ENCODE measurements at places on chromosomes 7 and 10. TPM values are rescaled to one million over a fixed set of nuclear protein-coding genes. Genes with fewer than 3 reads are reported as not detected.

Gene PTF1A
- total RNA-seq = not detected

Gene IMMP2L
- total RNA-seq = 22.6 TPM

Gene SEMA3D
- total RNA-seq = 3.4 TPM

Gene WASHC2A
- 27.1 TPM for total RNA-seq

Gene SPDYE2
- not detected for total RNA-seq

DNA sequence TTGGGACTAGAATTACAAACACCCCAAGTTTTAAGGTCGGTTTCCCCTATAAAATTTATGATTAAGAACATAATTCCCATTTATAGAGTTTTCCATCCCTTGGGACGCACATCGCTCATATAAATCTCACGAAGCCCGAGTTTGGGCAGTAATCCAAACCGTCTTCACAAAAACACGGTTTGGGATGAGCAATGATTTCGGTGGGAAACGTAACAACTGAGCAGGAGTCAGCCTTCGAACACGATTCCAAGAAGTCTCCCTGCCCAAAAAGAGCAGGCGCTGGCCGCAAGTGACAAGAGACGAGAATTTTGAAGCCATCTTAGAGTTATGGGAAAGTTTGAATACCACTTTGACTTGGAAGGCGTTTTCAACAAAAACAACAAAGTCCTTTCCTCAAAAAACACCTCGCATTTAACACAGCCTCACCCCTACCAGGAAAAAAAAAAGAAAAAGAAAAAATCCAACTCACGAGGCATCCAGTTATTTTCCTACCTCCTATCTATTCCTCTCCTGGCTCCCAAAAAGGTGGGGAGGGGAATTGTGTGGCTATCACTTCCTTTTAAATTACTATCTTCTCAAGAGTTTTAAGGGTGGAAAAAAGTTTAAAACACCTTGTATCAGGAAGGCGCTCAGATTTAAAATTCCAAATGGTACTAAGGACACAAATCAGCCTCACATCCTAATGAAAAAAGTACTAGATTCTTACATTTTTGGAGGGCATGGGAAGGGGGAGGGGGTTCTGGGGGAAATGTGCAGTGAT lies 1.6 kb downstream of the SEPHS1 start:
- DNase-seq = peak; percentile 35

- DNase-seq = no peak
Observed at GRCh38 chr10:32957341-32958084, 517 bp downstream of the ITGB1 start.

DNA sequence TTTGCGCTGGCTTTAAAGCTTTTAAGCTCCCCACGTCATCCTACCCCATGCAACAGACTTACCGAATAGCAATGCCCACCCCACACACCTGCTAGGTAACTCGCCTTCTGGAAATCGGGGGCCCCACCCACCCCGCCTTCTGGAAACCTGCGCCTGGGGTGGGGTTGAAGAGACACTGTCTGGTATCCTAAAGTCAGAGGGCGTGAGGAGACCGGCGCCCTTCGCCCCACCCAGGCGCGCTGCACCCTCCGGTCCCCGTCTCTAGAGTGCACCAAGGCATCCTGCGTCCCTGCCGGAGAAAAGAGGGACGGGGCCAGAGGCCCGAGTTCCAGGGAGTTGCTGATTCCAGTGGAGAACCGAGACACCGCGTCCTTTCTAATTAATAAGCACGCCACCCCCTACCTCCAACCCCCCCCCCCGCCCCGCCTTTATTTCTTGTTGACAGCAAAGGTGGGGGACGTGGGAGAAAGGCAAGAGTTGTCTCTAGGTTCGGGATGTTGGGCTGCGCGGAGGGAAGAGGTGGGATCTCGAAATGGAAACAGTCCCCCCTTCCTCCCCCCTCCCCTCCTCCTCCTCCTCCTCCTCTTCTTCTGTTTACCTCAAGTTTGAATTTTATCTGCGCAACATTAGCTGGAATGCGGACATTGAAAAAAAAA lies 220.9 kb upstream of the MKLN1 start:
- DNase-seq = peak; percentile 7

DNA sequence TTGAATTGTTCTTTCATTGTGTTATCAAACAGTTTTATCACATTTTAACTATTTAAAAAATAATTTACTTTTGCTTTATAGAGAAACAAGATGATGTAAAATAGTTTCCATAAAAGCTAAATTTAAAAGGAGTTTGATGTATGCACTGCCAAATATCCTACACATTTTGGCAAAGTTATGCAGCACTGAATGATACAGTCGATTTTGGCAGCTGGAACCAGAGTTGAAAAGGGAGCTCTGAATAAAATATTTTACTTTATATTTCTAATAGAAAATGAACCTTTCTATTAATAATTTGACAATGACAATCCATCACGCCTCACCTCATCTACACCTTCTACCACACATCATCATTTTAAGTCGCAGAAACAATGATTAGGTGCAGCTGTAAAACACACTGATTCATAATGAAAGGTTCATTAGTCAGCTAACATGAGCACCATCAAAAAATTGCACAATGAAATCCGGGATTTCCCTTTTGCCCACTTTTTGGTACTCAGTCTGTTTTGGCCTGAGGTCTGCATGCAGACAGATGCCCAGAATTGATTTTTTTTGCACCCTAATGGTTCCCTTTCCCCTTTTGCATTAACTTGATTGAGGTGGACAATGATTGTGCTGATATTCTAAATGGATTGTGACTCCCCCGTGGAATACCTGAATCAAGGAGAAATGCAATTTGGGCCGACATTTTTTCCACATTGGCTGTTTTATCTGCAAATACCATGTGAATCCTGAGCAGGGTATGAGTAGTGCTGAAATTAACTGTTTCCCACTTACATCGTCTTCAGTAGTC lies 105.8 kb downstream of the THSD7A start:
- DNase-seq = no peak

DNA sequence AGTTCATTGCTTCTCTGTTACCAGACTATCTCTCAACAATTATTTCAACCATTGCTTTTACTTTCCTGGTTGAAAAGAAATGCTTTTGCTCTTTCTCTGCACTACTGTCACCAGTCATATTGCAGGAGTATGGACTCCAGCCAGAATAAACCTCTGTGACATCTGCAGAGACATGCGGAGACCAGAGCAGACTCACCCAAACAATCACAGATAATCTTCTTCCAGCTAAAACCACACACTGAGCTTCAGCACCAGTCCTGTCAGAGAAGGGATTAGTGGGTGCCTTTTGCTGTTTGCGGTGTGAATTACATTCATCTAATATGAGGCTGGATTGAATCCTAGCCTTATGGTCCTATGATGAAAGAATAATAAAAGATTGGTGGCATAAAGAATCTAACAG lies 258.6 kb downstream of the CNTNAP2 start:
- peak; percentile 38 for DNase-seq

GRCh38 chr7:84274029-84274638 lies 79.5 kb upstream of the SEMA3A start:
- no peak for DNase-seq

- DNase-seq = no peak
Observed at GRCh38 chr7:155225516-155225915, 72.2 kb upstream of the INSIG1 start.

DNA sequence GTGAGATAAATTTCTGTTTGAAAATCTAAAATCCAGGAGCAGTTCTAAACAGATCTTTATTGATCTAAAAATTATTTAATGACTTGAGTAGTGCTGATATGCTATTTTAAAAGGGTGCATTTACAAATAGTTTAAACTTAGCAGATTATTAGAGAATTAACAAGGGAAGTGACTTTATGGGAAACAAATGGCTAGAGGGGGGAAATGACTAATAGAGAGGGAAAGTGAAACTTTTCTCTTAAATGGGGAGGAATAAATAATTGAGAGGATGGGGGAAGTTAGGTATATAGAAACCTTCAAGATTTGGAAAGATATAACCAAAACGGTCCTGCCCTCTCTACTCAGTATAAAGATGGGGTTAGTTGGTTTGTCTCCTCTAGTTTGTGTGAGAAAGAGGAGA lies 90.1 kb upstream of the ARMC3 start:
- DNase-seq = no peak

- DNase-seq = peak; percentile 97
Observed at GRCh38 chr7:32093415-32094408, 23.5 kb upstream of the PDE1C start.

GRCh38 chr10:125984865-125985495 lies 88.6 kb downstream of the FANK1 start:
- DNase-seq = no peak

DNA sequence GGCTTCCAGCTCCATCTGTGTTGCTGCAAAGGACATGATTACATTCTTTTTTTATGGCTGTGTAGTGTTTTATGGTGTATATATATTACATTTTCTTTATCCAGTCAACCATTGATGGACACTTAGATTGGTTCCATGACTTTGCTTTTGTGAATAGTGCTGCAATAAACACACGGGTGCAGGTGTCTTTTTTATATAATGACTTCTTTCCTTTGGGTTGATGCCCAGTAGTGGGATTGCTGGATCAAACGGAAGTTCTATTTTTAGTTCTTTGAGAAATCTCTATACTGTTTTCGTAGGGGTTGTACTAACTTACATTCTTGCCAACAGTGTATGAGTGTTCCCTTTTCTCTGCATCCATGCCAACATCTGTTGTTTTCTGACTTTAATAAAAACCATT lies 189.7 kb downstream of the ACTR3B start:
- no peak for DNase-seq

GRCh38 chr7:121752706-121753105 lies 120.3 kb upstream of the PTPRZ1 start:
- DNase-seq = peak; percentile 12

DNA sequence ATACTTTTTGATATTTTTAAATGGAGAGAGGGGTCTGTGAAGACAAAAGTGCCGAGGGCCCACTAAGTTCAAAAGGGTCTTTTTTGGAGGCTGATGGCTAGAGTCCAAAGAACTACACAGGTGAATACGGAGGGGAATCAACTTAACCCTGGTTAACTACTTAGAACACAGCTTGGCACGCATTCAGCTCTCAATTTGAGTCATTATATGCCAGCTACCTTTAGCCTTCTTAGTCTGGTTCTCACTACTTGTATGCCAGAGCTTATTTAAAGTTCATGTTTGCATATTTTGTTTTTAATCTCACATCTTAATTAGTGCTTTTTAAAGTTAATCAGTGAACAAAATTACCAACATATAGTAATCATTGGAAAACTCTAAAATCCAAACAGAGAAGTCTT lies 80.8 kb downstream of the VWDE start:
- peak; percentile 11 for DNase-seq

GRCh38 chr7:154415709-154416399 lies 363.7 kb downstream of the DPP6 start:
- DNase-seq = no peak
